ENCODE measurements at places on chromosomes 6 and 20.
A peak's percentile ranks its signal among the peaks of the same experiment; 100 is the strongest.

- no peak for DNase-seq
Measured at GRCh38 chr6:42269553-42269952, 51.9 kb upstream of the MRPS10 start.

DNA sequence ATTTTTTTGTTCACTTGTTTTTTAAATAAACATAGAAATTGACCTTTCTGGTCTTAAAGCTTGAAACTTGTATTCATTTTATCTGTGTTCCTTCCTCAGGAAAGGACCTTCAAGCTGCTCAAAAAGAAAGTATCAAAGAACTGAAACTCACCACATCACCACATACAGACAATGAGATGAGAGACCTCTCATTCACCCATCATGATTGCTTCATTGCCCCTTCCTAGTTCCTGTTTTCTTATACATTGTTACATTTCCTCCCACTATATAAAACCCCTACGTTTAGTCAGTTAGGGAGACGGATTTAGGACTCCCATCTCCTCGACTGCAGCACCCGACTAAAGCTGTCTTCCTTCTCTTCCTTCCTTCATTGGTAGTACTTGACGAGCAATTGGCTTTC, 180.5 kb upstream of the OPRM1 start:
- no peak for DNase-seq

GRCh38 chr20:62624719-62625453, 17.4 kb upstream of the SLCO4A1 start:
- no peak for DNase-seq

DNA sequence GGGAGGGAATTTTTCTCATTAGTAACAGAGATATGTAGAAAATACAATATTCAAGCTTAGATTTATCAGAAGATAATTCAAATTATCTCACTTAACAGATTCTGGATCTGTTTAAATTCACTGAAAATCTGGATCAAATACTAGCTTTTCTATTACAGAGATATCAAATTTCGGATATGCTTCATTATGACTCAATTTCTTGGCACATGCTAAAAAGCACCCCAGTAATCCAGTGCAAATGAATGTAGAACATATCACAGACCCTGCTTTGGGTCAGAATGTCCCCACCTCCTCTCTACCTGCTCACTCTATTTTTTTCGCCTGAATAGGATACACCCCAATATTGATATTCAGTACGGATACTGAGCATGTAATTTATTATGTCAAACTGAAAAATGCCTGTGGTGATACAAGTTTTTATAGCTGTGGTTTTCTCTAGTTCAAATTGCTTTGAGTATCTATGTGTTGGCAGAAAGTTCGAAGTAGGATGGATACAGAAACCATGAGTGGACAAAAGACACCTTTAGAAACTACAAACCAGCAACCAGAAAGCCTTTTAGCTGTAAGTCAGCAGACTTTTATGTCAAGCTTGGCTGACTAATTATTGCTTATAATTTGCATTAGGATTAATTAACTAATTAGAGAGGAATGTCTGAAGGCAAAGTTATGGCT, 290.0 kb downstream of the TFAP2B start:
- DNase-seq: no peak

DNA sequence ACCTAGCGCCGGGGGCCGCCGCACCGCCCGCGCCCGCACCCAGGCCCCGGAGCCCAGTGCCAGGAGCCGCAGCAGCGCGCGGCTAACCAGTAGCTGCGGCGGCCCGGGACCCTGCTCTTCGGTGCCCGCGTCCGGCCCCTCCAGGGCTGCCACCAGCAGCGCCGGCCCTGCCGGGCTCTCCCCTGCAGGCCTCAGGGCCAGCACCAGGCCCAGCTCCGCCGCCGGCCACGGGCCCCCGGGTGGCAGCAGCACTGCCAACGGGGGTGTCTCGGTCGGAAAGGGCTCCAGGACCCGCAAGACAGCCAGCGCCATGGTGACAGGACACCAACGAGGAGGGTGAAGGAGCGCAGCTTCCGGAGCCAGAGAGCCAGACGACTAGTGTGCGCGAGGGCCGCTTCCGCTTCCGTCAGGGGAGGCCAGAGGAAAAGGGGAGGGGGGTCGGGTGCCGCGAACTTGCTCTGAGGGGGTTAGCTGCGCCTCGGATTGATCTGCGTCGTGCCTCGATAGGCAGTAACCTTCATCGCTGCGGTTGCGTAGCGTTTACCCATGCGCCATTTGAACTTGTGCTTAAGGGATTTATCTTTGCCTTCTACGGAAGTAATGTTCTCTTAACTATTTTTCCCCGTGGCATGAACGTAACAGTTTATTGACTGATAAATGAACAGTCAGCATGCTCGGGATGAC, at the start of gene PEX6:
Gene PEX6 (minus strand): TSS at position 343 of the 684 bp plus-strand sequence. CDS start 31 bp downstream, at position 312.
- peak; percentile 84 for DNase-seq

DNA sequence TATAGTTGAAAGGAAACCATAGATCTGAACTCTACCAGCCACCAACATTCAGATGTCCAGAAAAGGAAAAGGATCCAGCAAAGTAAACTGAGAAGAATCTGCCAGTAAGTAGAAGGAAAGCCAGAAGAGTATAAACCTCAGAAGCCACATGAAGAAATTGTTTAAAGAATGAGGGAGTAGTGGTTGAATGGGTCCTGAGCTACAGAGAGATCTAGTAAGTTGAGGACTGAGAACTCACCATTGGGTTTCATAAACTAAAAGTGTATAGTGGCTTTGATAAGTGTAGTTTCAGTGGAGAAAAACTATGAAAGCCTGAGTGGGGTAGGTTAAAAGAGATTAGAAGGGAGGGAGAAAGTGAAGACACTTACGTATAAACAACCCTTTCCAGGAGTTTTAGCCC, 32.0 kb upstream of the SUMO4 start:
- DNase-seq: no peak
